Right renal pelvis (tissue), 4 donors: ENCODE measurements at places on chromosomes 2 and 18.

DNA sequence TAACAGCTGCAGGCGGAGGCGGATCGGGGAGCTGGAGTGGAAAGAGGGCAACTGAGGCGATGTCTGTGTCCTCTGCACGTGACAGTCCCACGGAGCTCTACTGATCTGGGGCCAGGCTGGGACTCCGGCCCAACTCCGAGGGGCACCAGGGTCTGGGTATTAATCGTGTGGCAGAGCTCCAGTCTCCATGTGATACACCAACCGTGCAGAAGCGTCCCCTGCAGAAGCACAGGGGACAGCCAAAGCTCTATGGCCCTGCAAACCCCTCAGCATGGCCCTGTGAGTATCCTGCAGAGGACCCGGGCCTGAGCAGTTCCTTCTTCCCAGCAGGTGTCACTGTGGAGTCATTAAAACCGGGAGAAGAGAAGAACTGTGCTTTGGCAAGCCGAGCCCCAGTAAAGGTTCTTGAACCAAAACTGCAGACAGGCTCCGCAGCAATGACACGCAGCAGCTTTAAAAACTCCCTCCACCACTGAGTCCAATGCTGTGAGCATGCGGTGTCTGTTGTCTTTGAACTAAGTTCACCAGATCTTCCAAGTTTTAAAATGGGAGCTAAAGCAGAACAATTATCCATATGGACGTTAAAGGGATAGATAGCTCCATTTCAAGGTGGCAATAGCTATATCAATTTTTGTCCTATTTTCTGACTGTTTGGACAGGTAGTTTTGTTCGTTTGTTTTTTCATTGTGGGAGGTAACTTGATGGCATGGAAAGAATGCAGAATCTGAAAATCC lies 79.4 kb downstream of the TMEM182 start:
- DNase-seq = peak; percentile 57

DNA sequence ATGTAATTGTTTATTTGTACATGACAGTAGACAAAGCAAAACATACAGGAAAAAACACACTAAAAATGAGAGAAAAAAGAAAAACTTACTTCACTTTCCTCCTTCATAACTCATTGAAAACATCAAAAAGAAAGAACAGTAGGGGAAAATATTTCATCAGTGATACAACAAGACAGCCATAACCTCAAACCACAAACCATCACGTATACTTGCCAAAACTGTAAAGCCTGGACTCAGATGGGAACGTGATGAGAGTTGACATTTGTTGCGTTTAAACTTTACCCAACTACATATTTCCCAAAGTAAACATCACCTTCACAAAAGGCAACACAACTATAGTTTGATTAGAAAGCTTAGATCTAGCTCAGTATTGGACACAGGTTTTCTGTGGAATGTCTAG lies 278.2 kb upstream of the COL3A1 start:
- no peak for DNase-seq

DNA sequence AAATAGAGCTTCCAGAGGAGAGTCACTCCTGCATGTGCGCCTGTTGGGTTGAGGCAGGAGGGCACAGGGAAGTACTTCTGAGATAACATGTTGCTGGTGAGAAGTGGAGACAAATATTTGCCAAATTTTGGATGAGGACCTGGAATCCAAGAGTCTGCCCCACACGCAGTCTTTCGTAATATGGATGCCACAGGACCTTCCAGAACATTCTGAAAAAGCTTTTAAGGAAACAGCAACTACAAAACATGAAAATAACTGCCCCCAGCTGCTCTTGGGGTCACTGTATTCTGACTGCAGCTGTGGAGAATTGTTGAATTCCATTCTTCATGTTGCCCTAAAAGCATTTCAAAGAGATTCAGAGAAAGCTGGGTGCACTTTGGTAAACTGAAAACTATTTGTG lies 227.5 kb downstream of the C1D start:
- no peak for DNase-seq

- DNase-seq = no peak
Measured at GRCh38 chr2:134348760-134349159, 94.9 kb downstream of the MGAT5 start.

GRCh38 chr2:214629875-214630274 lies 179.6 kb downstream of the BARD1 start:
- no peak for DNase-seq
